ENCODE measurements at places on chromosomes 7 and 10.

DNA sequence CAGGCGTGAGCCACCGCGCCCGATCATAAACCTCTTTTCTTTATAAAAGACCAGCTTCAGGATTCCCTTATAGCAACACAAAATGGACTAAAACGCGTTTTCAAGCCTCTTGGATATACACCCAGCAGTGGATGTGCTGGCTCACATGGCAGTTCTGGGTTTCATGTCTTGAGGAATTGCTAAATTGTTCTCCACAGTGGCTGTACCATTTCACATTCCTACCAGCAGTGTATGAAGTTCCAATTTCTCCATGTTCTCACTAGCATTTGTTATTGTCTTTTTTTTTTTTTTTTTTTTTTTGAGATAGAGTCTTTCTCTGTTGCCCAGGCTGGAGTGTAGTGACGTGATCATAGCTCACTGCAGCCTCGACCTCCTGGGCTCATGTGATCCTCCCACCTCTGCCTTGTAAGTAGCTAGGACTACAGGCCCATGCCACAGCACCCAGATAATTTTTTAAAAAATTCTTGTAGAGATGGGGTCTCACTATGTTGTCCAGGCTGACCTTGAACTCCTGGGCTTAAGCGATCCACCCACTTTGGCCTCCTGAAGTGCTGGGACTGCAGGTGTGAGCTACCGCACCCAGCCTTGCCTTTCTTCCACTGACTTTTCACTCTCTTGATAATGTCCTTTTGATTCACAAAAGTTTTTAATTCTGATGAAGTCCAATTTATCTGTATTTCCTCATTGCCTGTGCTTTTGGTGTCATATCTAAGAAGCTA, 17.4 kb downstream of the TECPR1 start:
- no peak for DNase-seq

- DNase-seq = no peak
Measured at GRCh38 chr10:43038783-43039623, 37.9 kb upstream of the RET start.

- DNase-seq = no peak
Measured at GRCh38 chr10:33566426-33566825, 232.0 kb upstream of the NRP1 start.

- no peak for DNase-seq
Measured at GRCh38 chr10:103877861-103878260, 22.5 kb upstream of the SH3PXD2A start.

DNA sequence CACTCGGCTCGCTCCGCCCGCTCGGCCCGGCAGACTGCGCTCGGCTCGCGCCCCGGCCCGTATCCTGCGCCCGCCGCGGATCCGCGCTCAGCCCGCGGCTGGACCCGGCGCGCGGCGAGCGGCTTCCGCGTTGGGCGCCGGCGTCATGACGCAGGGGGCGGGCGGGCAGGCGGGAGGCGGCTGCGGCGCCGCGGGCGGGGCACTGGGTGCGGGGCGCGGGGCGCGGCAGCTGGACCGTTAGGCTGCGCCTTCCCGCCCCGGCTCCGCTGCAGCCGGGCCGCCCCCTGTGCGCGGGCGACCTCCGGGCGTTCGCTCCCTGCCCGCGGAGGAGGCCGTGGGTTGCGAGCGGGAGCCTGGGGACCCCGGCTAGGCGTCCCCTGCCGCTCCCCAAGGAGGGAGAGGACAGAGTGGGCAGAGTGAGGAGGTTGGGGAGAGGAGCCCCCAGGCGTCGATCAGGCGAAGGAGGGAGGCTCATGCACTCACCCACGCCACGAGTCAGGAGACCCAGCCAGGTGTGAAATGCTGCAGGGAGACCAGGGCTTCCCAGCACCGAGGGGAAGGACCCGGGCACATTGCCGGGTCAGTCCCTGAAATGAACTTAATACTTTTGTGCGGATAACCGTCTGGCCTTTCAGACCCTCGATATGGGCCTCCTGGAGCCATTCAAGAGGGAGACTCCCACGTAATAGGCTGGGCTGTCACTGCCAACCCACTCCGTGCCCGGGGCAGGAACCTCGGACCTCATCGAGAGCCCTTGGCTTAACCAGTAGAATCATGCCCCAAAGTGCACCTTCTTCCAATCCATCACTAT, at the start of gene PIP4K2A:
Gene PIP4K2A, minus strand, starts transcription at position 100 of the 811 bp plus-strand sequence. CDS start 252 bp downstream, outside the sequence.
- DNase-seq = peak; percentile 65

DNA sequence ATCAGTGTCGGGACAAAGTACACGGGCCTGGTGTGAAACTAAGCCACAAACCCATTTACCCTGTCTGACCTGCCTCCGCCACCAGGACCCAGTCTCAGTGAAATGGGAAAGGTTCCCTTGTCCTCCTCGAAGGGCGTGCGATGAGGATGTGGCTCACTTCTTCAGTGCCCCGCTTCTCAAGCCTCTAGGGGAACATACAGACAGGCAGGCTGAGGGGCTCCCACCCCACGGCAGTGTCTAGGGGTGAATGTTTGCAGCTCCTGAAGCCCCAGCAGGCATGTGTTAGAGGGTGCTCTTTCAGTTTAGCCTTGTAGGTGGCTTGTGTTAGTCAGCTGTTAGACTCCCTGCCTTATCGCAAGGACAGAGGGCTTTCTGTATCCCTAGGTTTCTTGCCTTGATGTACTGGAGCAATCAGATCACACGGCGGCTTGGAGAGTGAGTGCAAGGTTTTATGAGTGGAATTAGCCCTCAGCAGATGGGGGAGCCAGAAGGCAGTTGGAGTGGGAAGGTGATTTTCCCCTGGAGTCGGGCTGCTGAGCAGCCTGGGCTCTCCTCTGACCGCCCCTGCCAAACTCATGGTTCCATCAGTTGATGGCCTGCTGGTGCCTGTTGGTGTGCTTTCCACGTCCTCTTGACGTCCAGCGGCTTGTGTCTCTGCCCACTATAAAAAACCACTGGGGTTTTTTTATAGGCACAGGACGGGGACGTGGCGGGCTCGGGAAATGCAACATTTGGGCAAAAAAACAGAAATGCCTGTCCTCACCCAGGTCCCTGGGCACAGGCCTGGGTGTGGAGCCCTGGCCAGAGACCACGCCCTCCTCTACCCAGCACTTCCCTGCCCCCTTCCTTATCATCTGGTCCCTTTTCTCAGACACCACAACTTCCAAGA, 759 bp downstream of the NUDT1 start:
- DNase-seq = no peak

DNA sequence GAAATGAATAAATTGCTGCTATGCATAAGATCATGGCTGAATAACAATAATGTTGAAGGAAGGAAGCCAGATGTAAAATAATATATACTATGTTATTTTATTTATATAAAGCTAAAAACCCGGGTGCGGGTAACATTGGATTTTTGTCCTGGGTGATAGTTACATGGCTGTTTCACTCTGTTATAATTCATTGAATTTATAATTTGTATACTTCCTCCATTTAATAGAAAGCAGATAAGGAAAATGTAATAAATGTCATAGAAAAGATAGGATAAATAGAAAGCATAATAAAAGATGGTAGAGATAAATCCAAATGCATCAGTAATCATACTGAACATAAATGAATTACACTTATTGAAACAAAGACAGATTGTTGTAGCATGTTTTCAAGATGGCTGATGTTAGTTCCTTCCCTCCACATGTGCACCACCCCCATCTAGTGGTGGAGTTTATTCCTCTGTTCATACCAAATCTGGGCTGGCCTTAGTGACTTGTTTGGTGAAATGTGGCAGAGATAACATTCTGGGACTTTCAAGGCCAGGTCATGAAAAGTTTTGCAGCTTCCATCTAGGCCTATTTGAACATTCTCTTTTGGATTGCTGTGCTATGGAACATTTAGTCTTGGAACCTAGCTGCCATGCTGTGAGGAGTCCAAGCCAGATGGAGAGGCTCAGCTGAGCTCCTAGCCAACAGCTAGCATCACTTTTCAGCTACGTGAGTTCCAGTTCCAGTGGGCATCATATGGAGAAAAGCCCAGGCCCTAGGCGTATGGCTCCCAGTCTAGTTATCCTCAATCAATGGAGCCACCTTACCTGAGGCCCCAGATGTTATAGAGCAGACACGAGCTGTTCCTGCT, 46.9 kb downstream of the AHCYL2 start:
- DNase-seq = peak; percentile 46

Measured in effector memory CD4-positive, alpha-beta T cell (primary cell).